ENCODE measurements at places on chromosomes 2 and 18. TPM values are rescaled to one million over a fixed set of nuclear protein-coding genes. Genes with fewer than 3 reads are reported as not detected.

- no peak for DNase-seq
Measured at GRCh38 chr18:20971886-20972267, 139.7 kb downstream of the ROCK1 start.

DNA sequence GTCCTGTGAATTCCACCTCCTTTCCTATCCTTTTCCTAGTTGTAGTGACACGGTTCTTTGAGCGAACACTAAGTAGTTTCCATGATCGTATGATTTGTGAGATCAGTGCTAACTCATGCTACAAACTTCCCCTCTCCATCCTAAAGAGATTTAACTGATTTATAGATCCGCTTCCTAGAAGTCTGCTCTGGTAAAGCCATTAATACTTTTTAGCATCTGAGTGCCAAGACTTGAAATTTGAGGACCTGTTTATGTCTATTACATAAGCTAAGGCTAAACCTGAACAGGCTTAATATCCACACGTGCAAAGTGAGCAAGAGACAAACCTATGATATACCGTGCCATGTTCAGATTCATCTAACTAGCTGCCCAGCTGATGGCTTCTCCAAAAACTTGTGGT lies 14.9 kb downstream of the PROKR1 start:
- DNase-seq, result no peak

DNA sequence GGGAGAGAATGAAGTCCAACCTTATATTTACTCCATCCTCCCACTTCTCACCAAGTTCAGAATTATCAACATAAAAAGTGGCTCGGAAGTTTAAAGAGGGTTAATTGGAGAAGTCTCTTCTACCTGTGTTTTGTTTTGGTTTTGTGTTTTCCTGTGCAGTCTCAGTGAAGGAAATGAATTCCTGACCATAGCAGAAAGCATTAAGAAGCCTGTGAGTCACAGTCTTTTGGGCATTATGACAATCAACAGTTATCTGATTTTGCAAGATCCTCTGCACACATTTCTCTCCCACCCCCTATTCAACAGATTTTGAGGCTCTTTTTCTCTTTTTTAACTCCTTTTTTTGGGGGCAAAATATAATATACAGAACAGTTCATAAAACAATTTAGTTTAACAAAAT lies 8.6 kb upstream of the RPL37A start:
- no peak for DNase-seq

GRCh38 chr2:120802867-120803484 lies 67.3 kb downstream of the GLI2 start:
- no peak for DNase-seq

Gene LIPG
- 0.49 TPM for polyA plus RNA-seq

Gene TEKT4
- polyA plus RNA-seq, result not detected

DNA sequence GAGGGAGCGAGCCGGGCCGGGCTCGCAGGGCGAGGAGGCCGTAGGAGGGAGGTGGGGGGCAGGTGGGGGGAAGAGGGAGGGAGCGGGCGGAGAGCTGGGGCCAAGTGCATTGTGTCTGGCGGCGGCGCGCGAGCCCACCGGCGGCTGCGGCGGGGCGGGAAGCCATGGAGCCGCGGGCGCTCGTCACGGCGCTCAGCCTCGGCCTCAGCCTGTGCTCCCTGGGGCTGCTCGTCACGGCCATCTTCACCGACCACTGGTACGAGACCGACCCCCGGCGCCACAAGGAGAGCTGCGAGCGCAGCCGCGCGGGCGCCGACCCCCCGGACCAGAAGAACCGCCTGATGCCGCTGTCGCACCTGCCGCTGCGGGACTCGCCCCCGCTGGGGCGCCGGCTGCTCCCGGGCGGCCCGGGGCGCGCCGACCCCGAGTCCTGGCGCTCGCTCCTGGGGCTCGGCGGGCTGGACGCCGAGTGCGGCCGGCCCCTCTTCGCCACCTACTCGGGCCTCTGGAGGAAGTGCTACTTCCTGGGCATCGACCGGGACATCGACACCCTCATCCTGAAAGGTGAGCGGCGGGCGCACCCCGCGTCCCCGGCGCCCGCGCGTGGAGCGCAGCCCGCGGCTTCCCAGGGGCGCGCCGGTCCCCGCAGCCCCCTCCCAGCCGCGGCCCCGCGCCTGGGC lies at the start of gene TMEM178A:
Gene TMEM178A, plus strand, starts transcription at position 107 of the 680 bp plus-strand sequence. Its CDS starts 58 bp downstream, at position 165.
- DNase-seq, result peak; percentile 66

Gene OR6B2
- polyA plus RNA-seq, result not detected

- DNase-seq, result no peak
Measured at GRCh38 chr2:108923736-108924579, 65.1 kb downstream of the EDAR start.

DNA sequence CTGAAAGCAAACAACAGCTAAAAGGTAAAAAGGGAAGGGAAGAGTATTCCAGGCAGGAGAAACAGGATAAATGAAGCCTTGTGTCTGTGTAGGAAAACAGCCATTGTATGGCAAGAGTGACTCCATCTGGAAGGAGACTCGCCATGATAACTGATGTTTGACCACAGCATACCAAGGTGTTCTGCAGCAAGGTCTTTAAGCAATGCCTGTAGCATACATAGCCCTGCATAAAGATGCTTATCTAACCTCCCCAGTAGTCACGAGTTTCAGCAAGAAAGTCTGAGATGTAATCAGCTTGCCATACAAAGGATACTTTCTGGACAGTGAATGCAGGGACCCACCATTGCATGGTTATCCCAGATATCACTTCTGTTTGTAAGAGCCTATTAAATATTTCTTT lies 11.9 kb upstream of the CCNT2 start:
- no peak for DNase-seq

GRCh38 chr2:18427762-18428161 lies 132.7 kb downstream of the RDH14 start:
- no peak for DNase-seq

- no peak for DNase-seq
Measured at GRCh38 chr18:42064109-42064508, 109.1 kb downstream of the PIK3C3 start.

DNA sequence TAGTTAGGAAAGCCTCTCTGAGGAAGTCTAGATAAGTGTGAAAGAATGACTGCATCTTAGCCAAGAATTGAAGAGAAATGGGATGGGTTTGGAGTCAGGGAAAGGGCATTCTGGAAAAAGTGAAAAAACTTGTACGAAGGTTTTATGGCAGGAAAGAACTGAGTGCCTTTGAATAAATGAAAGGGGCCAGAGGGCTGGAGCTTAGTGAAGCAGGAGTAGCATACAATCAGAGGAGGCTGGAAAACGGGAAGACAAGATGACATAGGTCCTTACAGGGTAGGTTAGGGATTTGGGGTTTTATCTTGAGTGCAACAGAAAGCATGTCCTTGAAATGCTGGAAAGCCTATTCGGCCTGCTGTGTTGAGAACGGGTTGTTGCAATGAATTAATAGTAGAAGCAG lies 152.6 kb upstream of the RND3 start:
- no peak for DNase-seq

Gene CARF
- polyA plus RNA-seq, result 1.3 TPM

DNA sequence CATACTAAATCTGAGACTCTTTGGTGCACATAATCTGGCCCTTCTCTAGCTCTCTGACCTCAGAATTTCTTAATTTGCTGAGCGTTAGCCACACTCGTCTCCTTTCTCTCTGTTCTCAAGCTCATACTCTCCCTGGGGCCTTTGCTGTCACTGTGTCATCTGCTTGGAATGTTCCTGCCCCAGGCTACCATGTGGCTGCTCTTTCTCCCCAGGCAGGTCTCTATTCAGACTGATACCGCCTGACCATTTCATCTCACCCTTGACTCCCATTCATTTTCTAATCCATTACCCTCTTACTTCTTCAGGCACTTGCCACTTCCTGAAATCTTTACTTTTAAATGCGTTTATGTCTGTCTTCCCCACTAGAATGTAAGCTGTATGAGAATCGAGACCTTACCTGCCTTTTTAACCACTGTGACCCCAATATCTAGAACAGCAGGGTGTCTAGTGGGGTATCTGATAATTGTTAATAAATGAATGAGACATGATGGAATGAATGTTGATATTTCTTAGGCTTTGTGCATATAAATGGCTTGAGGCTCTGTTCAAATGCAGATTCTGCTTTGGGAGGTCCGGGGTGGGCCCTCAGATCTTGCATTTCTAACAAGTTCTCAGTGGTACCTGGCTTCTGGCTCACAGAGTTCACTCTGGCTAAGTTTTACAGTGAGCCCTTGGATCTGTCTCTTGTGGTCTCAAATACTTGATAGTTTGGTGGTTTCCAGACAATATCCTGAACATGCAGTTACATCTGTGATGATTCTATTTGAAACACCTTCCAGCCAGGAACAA lies 89.9 kb upstream of the EPC2 start:
- no peak for DNase-seq

GRCh38 chr2:119950966-119951365 lies 61.9 kb upstream of the EPB41L5 start:
- no peak for DNase-seq

Gene USP40
- polyA plus RNA-seq, result 34.5 TPM

- DNase-seq, result no peak
Measured at GRCh38 chr2:188050726-188051125, 240.9 kb upstream of the GULP1 start.

Gene HOXD12
- not detected for polyA plus RNA-seq

- no peak for DNase-seq
Measured at GRCh38 chr2:18396329-18397010, 164.0 kb downstream of the RDH14 start.

Gene GNAL
- polyA plus RNA-seq, result 0.70 TPM

Gene QPCT
- 15.3 TPM for polyA plus RNA-seq

GRCh38 chr2:120395221-120396012 lies 49.5 kb downstream of the INHBB start:
- no peak for DNase-seq

Gene PRR30
- not detected for polyA plus RNA-seq

GRCh38 chr2:240790370-240791220 lies 29.4 kb downstream of the KIF1A start:
- peak; percentile 65 for DNase-seq

Gene LAMA3
- 2.1 TPM for polyA plus RNA-seq

Gene BCL2
- polyA plus RNA-seq, result 2.0 TPM

GRCh38 chr2:207434306-207434705 lies 95.5 kb upstream of the CREB1 start:
- DNase-seq, result no peak
